ENCODE measurements at places on chromosomes 11 and 22.

DNA sequence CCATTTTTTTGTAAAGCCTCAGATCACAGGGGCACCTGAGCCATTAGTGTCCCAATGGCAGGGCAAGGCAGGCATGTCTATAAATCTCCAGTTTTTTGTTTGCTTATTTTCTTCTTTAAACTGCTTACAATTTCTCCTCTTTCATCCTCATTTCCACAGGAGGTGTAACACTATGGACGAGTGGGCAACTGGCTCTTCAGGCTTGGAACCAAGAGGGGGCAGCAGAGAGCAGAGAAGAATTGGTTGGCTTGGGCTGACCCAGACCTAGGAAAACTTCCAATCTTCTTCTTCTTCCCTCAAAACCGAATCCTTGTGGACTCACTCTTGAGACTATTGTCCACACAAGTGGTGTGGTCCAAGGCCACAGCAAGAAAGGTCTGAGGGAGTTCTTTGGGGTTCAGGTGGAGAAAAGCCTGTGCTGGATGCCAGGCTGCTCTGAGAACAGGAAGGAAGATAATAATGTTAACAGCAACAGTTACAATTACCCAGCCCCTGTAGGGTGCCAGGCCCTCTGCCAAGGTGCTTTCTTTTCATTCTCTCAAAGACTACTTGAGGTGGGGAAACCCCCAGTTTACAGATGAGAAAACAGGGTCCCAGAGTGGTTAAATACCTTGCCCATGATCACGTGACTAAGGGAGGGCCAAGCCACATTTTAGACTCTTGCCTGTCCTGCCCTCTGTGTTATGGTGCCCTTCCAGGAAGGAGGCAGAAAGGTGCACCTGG lies 70.7 kb upstream of the E2F8 start:
- DNase-seq = no peak

DNA sequence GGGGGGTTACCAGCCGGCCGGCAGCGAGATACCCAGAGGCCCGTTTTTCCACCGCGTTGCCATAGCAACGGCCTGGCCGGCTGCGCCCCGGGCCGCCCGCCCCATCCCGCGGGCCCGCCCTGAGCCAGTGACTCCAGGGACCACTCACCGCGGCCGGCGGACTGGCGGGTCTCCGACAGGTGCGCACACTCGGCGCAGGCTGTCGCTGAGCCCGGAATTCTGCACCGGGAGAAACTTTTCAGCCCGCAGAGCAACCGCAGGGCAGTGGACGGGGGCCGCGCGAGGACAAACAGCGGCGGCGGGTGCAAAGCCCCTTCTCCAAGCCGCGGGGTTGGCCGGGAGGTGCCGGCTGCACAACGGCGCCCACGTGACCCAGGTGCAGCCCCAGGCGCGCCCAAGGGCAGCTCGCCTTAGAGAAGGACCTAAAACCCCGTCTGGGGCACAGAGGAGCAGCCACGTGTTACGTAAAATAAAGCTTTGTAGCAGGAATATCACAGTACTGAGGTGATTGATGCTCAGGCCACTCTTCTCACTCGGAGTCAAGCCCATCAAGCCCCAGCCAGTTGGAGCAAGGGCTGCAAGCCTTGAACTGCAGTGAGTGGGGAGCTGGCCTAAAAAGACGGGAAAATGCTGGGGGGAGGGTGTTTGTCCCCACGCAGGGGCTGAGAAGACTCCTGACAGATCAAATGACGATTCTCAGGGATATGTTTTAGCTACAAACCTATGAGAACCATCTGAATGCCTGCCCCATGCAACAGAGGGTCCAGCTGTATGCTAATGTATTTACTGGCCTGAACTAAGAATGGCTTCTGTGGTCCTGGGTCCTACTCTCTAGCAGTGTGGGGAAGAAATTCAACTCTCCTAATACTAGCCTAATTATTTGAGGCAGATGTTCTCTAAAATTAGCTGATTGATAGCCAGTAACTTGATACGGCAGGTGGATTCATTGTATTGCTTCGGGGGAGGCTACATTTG lies at the start of gene STK33:
Gene STK33, minus strand, starts transcription at position 294 of the 975 bp plus-strand sequence. CDS start 119,323 bp downstream, outside the sequence.
- peak; percentile 28 for DNase-seq

GRCh38 chr22:20061481-20061861 lies 18.6 kb upstream of the DGCR8 start:
- DNase-seq = no peak

DNA sequence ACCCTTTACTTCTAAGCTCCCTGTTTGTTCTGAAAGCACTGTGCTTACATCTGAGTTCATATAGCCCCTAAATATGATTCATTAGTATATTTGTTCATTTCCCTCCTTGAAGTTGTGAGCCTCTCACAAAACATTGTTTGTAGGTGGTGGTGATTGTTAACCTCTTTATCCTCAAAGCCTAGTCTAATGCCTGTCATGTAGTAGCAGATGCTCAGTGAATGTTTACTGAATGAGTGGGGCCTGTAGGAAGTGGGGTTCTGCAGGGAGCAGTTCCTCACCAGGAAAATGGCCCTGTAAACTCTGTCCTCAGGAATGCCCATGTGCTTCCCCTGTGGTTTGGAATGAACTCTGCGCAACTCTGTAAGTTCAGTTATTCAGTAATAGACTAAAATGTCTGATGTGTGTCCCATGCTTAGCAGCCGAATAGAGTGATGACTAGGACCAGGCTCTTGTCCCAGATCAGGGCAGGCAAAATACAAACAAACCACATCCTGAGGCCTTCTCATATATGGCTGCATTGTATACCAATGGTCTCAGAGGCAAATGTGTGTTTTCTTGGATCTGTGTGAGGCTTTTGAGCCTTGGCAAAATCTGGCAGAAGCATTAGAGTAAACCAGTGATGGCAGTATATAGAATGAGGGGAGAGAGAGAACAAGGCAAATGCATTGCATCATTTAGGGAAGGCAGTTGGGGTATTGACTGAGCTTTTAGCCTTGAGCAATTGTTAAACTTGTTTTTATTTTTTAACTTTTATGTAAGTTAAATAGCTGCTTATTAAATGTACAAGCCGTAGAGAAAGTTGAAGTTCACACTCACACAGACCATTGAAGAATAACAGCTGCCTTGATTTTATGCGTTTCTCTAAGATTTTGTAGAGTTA lies 91.4 kb upstream of the BIRC3 start:
- DNase-seq = no peak

- no peak for DNase-seq
Observed at GRCh38 chr11:32092581-32093170, 1.8 kb downstream of the RCN1 start.

- DNase-seq = no peak
Observed at GRCh38 chr11:9821008-9821752, 157.3 kb downstream of the SWAP70 start.

- no peak for DNase-seq
Observed at GRCh38 chr11:124982043-124982442, 28.0 kb downstream of the CCDC15 start.

DNA sequence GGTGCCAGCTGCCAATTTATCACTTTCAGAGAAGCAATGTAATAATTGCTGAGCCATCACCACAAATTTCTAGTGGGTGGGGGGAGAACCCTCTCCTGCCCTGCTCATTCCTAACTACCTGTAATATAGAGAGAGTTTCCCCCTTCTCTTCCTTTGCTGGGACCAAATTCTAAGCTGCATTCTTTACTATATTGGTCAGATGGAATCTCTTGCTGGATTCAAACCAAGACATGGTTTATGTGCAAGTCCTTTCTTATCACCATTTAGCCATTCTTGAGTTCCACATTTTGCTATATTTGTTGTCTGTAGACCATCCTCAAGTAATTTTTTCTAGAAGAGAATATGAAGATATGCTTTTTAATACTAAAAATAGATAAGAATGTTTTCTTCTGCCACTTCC lies 452.1 kb downstream of the MN1 start:
- DNase-seq = no peak

GRCh38 chr22:37525746-37526350 lies 6.6 kb upstream of the CARD10 start:
- DNase-seq = no peak

DNA sequence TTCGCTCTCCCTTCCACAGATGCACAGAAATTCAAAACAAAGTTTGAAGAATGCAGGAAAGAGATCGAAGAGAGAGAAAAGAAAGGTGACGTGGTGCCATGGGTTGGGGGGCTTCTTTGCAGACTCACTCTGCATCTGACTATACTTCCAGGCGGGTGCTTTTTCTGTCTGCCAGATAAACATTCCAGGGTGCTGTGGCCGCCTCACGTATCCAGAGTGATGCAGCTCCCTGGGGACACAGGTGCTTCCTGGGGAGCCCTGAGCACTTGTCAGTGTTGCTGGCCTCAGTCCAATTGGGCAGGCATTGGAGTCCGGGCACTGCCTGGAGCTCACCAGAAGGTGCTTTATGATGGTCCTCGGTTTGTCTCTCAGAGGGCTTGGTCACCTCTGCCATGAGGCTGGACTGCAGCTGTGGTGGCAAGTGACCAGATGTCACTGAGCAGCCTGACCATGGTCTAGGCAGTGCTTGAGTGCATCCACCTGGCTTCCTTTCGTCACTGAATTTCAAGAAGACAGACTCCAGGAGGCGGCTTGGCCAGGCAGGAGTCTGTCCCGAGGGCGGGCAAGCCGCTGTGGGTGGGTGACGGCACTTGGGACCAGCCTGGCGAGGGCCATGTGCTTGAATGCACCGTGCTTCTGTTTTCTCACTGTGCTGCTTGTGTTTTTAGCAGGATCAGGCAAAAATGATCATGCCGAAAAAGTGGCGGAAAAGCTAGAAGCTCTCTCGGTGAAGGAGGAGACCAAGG lies 5.1 kb upstream of the ZDHHC8 start:
- DNase-seq = no peak

DNA sequence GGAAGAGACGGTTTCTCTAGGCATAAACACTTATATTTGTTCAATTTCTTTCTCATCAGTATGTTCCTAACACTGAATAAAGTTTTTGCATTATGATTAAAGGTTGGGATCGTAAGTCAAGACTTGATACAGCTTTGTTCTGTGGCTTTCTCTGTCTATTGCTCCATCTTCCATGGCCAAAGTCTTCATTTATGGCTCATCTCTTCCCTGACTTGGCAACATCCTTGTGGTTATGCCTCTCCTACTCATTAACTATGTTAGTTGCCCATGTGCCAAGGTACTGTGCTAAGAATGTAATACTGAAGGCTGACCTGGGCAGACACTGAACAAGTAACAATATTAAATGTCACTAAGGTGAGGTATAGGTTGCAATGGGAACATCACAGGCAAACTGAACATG lies 1.6 kb upstream of the ACCSL start:
- DNase-seq = no peak

GRCh38 chr11:126403658-126404057 lies 48.2 kb downstream of the ST3GAL4 start:
- DNase-seq = no peak

- no peak for DNase-seq
Observed at GRCh38 chr11:17786824-17787525, 52.4 kb downstream of the KCNC1 start.

- no peak for DNase-seq
Observed at GRCh38 chr11:7775689-7776088, 21.1 kb downstream of the OR5P2 start.

- no peak for DNase-seq
Observed at GRCh38 chr11:64885367-64886286, 7.2 kb upstream of the EHD1 start.

- no peak for DNase-seq
Observed at GRCh38 chr11:103528046-103528445, 418.8 kb downstream of the DYNC2H1 start.

DNA sequence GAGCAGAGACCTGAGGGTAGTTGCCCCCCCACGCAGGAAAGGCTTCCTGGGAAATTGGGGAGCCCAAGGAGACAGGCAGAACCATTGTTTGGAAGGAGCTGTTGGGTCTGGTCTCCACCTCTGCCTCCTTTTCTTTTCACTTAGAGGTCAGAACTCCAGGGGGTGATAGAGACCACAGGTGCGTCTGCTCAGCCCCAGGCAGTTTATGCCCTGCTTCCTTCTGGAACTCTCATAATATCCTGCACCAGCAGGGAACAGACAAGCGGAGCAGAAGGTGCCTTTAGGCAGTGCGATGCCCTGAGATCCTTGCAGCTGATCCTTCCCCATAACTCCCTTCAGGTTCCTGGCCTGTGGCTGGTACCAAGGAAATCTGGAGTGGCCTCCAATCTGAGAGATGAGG lies 120.2 kb downstream of the NECTIN1 start:
- DNase-seq = no peak

DNA sequence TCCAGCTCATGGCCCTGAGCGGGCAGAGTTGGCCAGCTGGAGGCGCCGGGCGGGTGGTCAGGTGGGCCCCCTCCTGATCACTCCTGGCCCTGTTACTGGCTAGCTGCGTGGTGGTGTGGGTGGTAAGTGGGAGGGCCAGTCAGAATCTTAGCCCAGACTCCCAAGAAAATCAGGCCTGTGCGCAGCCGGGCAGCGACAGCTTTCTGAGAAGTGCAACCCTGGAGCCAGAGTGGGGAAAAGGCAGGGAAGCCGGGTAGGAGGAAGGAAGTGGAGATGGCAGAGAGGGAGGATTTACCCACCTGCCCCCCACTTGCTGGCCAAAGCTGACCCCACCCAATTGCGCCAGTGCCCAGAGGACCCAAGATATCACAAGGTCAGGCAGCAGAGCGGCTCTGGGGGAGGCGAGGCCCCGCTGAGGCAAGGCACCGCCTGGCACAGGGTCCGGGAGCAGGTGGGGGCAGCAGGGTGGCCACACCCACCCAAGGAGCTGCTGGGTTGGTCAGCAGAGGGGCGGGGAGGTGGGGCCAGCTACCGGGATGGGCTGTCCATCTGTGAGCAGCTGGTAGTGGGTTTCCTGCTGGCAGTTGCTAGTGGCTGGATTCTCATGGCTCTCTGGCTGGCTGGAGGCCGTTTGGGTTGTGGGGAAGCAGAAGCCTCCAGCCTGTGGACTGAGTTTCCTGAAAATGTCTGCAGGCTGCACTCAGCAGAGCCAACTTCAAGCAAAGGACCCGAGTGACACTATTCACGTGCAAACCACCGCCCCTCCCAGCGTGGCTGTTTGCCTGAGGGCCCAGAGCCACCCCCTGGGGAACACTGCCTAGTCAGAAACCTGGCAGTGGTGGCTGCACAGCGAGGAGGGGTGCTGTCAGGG lies 196.4 kb downstream of the IGLL1 start:
- no peak for DNase-seq

GRCh38 chr22:48890693-48891554 lies 936.7 kb downstream of the BRD1 start:
- no peak for DNase-seq

DNA sequence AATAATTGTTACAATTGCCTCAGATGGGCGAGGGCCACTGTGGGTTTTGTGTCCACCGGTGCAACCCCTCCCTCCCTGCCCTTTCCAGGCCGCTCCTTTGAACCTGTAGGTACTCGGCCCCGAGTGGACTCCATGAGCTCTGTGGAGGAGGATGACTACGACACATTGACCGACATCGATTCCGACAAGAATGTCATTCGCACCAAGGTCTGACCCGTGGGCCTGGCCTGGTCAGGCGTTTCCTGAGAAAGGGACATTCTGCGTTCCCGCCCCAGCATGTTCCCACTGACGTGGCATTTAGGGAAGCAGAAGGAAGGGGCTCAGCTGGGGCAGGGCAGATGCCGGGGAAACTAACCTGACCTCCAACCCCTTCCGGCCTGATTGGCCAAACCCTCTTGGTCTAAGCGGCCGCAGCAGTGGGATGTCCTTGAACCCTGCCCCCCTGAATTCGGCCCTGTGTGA lies 10.1 kb downstream of the SIDT2 start:
- DNase-seq = no peak

Measured in NCI-H1436 treated with DMSO at 0.1 percent for 48 hours (cell line).